Large intestine (tissue), 12 donors: ENCODE measurements at places on chromosomes 3 and 15.

- no peaks in the 10 kb centered on the region for H3K4me1 ChIP-seq
- DNase-seq = no peak
- no peaks in the 10 kb centered on the region for H3K27me3 ChIP-seq
- H3K4me3 ChIP-seq = peak overlapping the region; percentile 16
These were observed 852 bp downstream of the STAB1 start for GRCh38 chr3:52495777-52496602.

DNA sequence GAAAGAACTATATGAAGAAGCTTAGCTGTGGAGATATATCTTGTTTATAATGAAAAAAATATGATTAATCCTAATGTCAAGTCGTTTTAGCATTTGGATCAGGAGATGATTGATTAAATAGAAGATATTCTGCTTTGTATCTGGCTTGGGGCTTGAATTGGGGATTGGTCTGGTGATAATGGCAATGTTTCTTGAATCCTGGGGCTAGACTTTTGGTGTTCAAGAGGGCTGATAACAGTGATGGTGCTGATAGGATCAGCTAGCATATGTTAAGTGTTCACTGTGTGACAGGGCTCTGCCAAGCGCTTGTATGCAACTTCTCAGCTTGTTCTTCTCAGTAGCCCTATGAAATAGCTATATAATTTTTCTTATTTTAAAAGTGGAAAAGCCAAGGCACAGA is 20.2 kb downstream of the CNOT10 start:
- no peaks in the 10 kb centered on the region for H3K27me3 ChIP-seq
- no peaks in the 10 kb centered on the region for H3K4me1 ChIP-seq
- H3K4me3 ChIP-seq = no peak overlapping the region
- DNase-seq = no peak

DNA sequence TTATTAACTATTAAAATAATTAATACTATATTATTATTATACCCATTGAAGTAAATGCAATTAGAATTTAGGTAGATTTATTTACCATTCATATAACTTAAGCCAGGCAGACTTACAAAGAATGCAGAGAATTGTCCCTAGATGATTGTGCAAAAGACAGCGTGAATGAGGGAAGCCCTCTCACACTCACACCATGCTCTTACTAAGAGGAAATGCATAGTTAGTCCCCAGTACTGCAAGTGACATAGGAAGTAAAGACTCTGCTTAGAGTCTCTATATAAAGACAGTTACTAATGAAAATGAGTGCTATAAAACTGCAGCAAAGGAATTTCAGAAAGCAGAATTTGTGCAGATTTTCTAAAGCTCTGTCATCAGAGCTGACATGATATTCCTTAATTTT is 270.4 kb downstream of the ZBBX start:
- no peaks in the 10 kb centered on the region for H3K4me1 ChIP-seq
- H3K27ac ChIP-seq = no peak overlapping the region
- no peak overlapping the region for H3K4me3 ChIP-seq
- H3K27me3 ChIP-seq = no peaks in the 10 kb centered on the region

- no peaks in the 10 kb centered on the region for H3K4me1 ChIP-seq
- no peaks in the 10 kb centered on the region for H3K36me3 ChIP-seq
- H3K27me3 ChIP-seq = no peaks in the 10 kb centered on the region
- no peak overlapping the region for H3K27ac ChIP-seq
- no peak overlapping the region for H3K4me3 ChIP-seq
These were observed 165.0 kb downstream of the GMNC start for GRCh38 chr3:190697502-190697830.

- no peaks in the 10 kb centered on the region for H3K4me1 ChIP-seq
- H3K27me3 ChIP-seq = no peaks in the 10 kb centered on the region
- no peak for DNase-seq
- no peaks in the 10 kb centered on the region for H3K36me3 ChIP-seq
- H3K27ac ChIP-seq = no peak overlapping the region
These were observed 605.0 kb upstream of the CBLB start for GRCh38 chr3:106473576-106474475.

- DNase-seq = no peak
- no peak overlapping the region for H3K4me3 ChIP-seq
- no peak overlapping the region for H3K27ac ChIP-seq
These were observed 26.5 kb upstream of the POLR2M start for GRCh38 chr15:57680021-57680420.

DNA sequence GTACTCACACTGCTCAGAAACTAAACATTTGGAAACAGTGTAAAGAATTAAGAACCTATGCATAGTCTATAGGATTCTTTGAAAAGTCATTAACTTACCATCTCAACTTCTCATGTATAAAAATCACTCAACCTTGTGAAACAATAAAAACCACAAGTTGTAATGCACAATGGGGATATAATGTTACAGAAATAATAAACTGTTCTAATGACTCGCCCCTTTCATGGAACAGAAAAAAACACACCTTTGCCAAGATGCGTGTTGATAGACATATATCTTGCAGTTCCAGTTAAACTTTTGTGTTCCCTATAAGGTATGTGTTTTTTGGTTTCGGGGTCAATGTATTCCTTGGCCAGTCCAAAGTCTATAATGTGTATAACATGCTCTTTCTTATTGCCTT is 50.8 kb upstream of the PPIB start:
- peaks cover 12% of the 10 kb centered on the region for H3K4me1 ChIP-seq
- peaks cover 6% of the 10 kb centered on the region for H3K36me3 ChIP-seq
- no peak overlapping the region for H3K4me3 ChIP-seq

- DNase-seq = no peak
- H3K36me3 ChIP-seq = no peaks in the 10 kb centered on the region
- no peak overlapping the region for H3K27ac ChIP-seq
These were observed 466.9 kb upstream of the SUCLG2 start for GRCh38 chr3:68121287-68121686.

- peak overlapping the region; percentile 95 for H3K27ac ChIP-seq
- no peaks in the 10 kb centered on the region for H3K27me3 ChIP-seq
- H3K36me3 ChIP-seq = no peaks in the 10 kb centered on the region
- no peak for DNase-seq
- H3K4me1 ChIP-seq = peaks cover 46% of the 10 kb centered on the region
- H3K4me3 ChIP-seq = no peak overlapping the region
These were observed 74.9 kb downstream of the IGF1R start for GRCh38 chr15:98723195-98723594.

- peak within 1 kb of the TSS; percentile 21 for H3K27ac ChIP-seq
- H3K36me3 ChIP-seq = no peaks in the 10 kb centered on the region
- peak within 1 kb of the TSS; percentile 50 for H3K4me3 ChIP-seq
- H3K4me1 ChIP-seq = peaks cover 9% of the 10 kb centered on the region
- no peak for DNase-seq
These were observed at the start of gene SLCO2A1 for GRCh38 chr3:134029734-134030378. Gene SLCO2A1, minus strand, starts transcription at chr3:134029925. Its CDS starts 123 bp downstream, at chr3:134029802.

DNA sequence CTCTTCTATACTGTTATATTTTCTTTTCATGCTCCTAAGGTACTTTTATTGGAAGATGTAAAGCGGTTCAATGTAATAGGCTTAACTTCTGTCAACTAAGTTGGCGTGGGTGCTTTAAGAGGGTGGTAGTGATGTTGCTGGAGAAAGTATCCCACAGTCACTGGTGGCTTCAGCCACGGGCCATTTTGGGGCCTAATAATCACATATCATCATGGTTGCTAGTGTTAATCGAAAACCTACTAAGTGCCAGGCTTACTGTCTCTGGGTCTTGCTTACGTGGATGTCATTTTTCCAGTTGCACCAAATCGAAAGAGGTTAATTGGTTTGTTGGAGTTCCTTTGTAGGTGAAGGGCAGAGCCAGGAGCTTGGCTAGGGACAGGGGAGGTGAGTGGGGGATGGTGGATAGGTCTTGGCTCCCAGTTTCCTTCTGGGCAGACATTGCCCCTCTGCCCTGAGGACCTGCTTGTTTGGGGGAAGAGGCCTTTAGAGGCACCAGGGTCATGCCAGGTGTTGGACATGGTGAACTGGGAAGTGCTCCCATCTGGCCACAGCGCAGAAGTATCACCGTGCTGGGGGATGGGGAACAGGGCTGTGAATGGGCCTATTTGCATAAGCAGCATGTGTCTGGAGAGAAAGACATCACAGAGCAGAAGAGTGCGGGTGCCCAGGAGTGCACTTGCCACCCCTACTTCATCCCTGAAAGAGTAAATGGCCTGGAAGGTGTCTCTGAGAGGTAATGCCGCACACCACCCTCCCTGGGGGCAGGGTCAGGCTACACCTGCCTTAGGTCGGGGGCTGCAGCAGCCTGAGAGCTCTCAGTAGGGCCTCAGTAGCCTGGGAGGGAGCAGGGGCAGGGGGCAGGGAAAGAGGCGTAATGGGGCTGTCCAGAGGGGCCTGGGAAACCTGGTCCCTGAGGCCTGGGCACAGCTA is 62.4 kb upstream of the POLG start:
- H3K4me3 ChIP-seq = no peak overlapping the region
- H3K27ac ChIP-seq = no peak overlapping the region
- H3K27me3 ChIP-seq = peaks cover 99% of the 10 kb centered on the region
- H3K4me1 ChIP-seq = no peaks in the 10 kb centered on the region
- no peak for DNase-seq

- DNase-seq = no peak
- no peaks in the 10 kb centered on the region for H3K27me3 ChIP-seq
- H3K4me3 ChIP-seq = no peak overlapping the region
- no peaks in the 10 kb centered on the region for H3K4me1 ChIP-seq
- no peaks in the 10 kb centered on the region for H3K36me3 ChIP-seq
These were observed 69.6 kb upstream of the FAM174B start for GRCh38 chr15:92725171-92725570.

- H3K36me3 ChIP-seq = no peaks in the 10 kb centered on the region
- H3K4me1 ChIP-seq = no peaks in the 10 kb centered on the region
- no peaks in the 10 kb centered on the region for H3K27me3 ChIP-seq
- no peak overlapping the region for H3K4me3 ChIP-seq
- no peak for DNase-seq
These were observed 152.0 kb downstream of the TBC1D5 start for GRCh38 chr3:17590465-17590864.

GRCh38 chr15:51062736-51063135 is 32.0 kb downstream of the TNFAIP8L3 start:
- H3K36me3 ChIP-seq = no peaks in the 10 kb centered on the region
- DNase-seq = no peak
- H3K27me3 ChIP-seq = peaks cover 3% of the 10 kb centered on the region

DNA sequence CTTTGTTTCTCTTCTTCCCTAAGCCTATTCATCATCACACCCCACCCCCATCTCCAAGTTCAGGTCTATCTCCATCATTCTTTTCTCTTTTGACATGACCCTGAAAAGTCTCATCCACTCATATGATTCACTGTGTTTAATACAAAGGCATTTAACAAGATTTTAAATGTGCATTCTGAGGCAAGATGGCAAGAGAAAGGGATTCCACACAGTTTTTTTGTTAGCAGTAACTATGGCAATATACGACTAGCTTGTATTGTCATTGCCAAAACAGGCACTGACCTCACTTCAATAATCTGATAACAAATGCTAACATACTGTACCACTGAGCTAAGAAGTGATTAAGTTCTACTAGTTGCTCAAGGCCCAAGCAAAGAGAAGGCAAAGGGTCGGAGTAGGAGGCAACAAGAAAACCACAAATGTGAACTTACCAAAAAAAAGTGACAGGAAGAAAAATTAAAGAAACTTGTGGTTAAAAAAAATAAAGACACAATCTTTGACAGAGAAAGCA is 53.2 kb downstream of the FBN1 start:
- no peaks in the 10 kb centered on the region for H3K4me1 ChIP-seq
- DNase-seq = no peak
- H3K36me3 ChIP-seq = no peaks in the 10 kb centered on the region
- no peaks in the 10 kb centered on the region for H3K27me3 ChIP-seq

GRCh38 chr3:126770096-126770495 is 66.1 kb downstream of the CHCHD6 start:
- H3K36me3 ChIP-seq = no peaks in the 10 kb centered on the region
- H3K27ac ChIP-seq = no peak overlapping the region
- DNase-seq = no peak
- H3K4me3 ChIP-seq = no peak overlapping the region

DNA sequence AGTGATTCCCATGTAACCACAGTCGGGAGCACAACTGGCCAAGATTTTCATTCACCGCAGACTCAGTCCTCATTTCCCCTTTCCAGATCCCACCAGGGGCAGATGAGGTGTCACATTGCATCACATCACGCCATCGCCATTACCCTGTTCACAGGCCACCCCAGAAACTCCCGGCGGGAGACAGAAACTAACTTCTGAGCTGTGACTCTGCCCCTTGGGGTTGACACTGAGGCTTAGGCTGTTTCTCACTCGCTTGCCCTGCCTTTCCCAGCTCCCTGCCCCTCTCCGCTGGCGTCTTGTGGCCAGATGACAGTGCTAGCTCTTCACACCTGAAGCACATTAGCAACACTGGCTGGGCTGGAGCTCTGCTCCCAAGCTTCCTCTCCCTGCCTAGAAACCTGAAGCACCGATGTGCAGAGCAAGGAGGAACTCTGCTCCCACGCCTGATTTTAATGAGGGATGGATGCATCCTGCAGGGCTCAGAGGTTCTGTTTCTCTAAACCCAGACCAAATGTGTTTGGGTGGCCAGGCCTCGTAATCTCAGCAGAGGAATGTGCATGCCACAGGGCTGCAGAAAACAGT is 88.8 kb upstream of the CTDSPL start:
- peaks cover 6% of the 10 kb centered on the region for H3K36me3 ChIP-seq
- H3K4me1 ChIP-seq = peaks cover 25% of the 10 kb centered on the region
- H3K27ac ChIP-seq = no peak overlapping the region
- no peak for DNase-seq

GRCh38 chr3:133468251-133468721 is 68.4 kb downstream of the BFSP2 start:
- no peaks in the 10 kb centered on the region for H3K4me1 ChIP-seq
- DNase-seq = no peak
- no peak overlapping the region for H3K27ac ChIP-seq
- no peaks in the 10 kb centered on the region for H3K27me3 ChIP-seq

DNA sequence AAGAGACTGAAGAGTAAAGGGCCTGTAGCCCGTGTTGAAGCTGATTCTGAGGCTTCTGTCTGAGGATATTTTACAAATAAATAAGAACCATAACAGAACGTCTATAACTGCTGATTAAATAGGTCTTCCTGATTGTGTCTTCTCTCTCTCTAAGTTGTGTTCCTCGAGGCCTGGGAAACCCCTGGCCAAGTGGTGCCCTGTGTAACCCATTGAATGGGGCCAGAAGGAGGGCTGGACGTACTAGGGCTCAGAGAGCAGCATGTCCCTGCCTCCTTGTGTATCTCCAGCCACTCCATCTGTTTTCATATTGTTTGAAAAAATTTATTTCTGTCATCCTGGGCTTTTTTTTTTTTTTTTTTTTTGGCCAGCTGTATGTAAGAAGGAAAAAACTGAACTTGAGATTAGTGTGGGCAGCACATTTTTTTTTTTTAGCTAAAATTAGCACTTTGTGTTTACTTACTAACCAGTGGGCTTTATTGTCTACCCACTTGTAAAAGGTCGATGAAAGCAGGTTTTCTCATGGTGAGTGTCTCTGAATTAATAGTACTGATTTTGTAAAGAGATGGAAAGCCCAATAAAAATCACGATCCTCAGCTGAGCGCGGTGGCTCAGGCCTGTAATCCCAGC is 10.7 kb downstream of the DHX30 start:
- no peak for DNase-seq
- no peaks in the 10 kb centered on the region for H3K27me3 ChIP-seq
- no peak overlapping the region for H3K4me3 ChIP-seq
- no peak overlapping the region for H3K27ac ChIP-seq
- H3K36me3 ChIP-seq = peaks cover 49% of the 10 kb centered on the region

GRCh38 chr15:29818141-29818540 is 4.1 kb downstream of the TJP1 start:
- H3K27ac ChIP-seq = no peak overlapping the region
- no peaks in the 10 kb centered on the region for H3K27me3 ChIP-seq
- H3K4me3 ChIP-seq = no peak overlapping the region
- no peak for DNase-seq
- no peaks in the 10 kb centered on the region for H3K36me3 ChIP-seq
- H3K4me1 ChIP-seq = peaks cover 13% of the 10 kb centered on the region
